RPMI8226 (cell line): ENCODE measurements at places on chromosomes 16 and 17.

- DNase-seq: no peak
Measured at GRCh38 chr16:27387724-27388123, 14.2 kb upstream of the IL21R start.

- DNase-seq: peak; percentile 67
Measured at GRCh38 chr17:34377078-34377823, 14.2 kb upstream of the CCL1 start.

- DNase-seq: no peak
Measured at GRCh38 chr17:18371455-18371854, 6.1 kb upstream of the EVPLL start.

DNA sequence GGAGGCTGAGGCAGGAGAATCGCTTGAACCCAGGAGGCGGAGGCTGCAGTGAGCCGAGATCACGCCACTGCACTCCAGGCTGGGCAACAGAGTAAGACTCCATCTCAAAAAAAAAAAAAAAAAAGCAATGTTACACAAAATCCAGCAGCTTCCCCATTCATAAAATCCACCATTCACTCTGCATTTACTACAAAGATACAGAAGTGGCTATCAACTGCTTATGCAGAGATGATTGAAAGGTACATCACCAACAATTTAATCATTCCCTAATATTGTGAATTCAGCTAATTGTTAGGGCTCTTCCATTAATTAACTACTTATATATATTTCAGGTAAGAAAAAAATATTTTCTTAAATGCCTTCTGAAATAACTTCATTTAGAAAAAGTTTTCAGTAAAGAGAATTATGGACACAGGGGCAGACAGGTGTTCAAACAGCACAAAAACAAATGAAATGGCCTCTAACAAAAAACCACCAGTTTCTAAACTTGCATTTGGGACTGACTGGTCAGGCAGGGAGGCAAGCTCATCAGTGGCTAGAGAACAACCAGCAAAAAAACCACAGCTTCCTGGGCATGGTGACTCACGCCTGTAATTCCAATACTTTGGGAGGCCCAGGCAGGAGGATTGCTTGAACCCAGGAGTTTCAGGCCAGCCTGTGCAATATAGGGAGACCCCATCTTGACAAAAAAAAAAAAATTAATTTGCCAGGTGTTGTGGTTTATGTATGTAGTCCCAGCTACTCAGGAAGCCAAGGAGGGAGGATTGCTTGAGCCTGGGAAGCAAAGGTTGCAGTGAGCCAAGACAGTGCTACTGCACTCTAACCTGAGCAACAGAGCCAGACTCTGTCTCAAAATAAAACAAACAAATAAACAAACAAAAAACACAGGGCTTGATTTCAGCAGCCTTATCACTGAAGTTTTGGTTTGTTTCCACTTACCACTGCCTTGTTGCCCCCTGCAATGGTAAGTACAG lies 26.3 kb downstream of the ERN1 start:
- DNase-seq: peak; percentile 83

GRCh38 chr16:78216166-78216745 lies 116.8 kb downstream of the WWOX start:
- DNase-seq: no peak

DNA sequence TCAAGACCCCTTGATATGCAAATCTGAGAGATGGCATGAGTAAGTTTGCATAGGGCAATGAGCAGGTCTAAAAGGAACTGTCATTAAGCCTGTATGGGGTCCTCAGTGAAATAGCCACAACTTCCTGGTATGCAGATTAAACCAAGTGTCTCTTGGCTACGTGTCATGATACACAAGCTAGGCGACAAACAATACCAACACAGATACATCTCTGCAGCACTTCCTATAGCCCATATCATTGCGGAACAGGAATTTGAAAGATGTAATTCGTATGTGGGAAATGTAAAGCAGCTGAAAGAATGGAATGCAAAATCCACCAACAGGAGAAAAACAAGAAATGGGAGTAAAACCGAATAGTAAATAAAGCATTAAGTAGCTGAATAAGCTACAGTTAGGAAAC lies 12.9 kb downstream of the PRSS22 start:
- DNase-seq: no peak
